ENCODE measurements at places on chromosomes 5 and 9. TPM values are rescaled to one million over a fixed set of nuclear protein-coding genes. Genes with fewer than 3 reads are reported as not detected.

GRCh38 chr5:157132281-157132612 lies 10.4 kb downstream of the MED7 start:
- no peaks in the 10 kb centered on the region for H3K4me1 ChIP-seq
- DNase-seq, result no peak
- no peaks in the 10 kb centered on the region for H3K27me3 ChIP-seq
- H3K27ac ChIP-seq, result no peak overlapping the region

GRCh38 chr5:54803471-54804011 lies 181.9 kb downstream of the ESM1 start:
- H3K4me3 ChIP-seq, result no peak overlapping the region
- H3K27me3 ChIP-seq, result no peaks in the 10 kb centered on the region
- DNase-seq, result no peak
- H3K4me1 ChIP-seq, result peaks cover 9% of the 10 kb centered on the region
- H3K36me3 ChIP-seq, result no peaks in the 10 kb centered on the region

RAB3C gene
- polyA plus RNA-seq, result not detected

DNA sequence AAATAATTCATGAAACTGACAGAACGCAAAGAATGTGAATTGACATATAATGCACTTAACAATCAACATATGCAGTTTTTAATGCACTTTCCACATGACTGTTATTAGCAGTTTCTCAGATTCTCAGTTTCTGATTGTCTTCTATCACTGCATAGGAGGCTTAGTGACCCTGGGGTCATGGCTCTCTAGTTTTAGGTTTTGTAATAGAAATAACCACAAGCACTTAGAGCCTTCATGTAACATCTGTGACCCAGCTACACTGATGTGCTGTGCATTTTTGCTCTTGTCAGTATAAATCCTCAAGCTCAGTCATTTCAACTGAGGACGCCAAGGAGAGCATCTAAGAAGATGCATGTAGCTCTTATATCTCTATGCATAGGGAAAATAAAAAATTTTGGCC lies 163.1 kb upstream of the IZUMO3 start:
- H3K4me3 ChIP-seq, result no peak overlapping the region
- H3K27ac ChIP-seq, result no peak overlapping the region
- no peaks in the 10 kb centered on the region for H3K27me3 ChIP-seq
- no peaks in the 10 kb centered on the region for H3K36me3 ChIP-seq

- peaks cover 16% of the 10 kb centered on the region for H3K4me1 ChIP-seq
- peak; percentile 75 for DNase-seq
- peak overlapping the region; percentile 5 for H3K4me3 ChIP-seq
- no peaks in the 10 kb centered on the region for H3K27me3 ChIP-seq
- H3K36me3 ChIP-seq, result no peaks in the 10 kb centered on the region
- peak overlapping the region; percentile 81 for H3K27ac ChIP-seq
Measured at GRCh38 chr5:112649882-112650281, 87.8 kb upstream of the APC start.

- no peak for DNase-seq
- H3K36me3 ChIP-seq, result no peaks in the 10 kb centered on the region
- H3K27ac ChIP-seq, result no peak overlapping the region
- no peaks in the 10 kb centered on the region for H3K4me1 ChIP-seq
- H3K4me3 ChIP-seq, result no peak overlapping the region
Measured at GRCh38 chr5:110663525-110663924, 62.9 kb downstream of the TMEM232 start.

FIBCD1 gene
- polyA plus RNA-seq, result 0.79 TPM

DNA sequence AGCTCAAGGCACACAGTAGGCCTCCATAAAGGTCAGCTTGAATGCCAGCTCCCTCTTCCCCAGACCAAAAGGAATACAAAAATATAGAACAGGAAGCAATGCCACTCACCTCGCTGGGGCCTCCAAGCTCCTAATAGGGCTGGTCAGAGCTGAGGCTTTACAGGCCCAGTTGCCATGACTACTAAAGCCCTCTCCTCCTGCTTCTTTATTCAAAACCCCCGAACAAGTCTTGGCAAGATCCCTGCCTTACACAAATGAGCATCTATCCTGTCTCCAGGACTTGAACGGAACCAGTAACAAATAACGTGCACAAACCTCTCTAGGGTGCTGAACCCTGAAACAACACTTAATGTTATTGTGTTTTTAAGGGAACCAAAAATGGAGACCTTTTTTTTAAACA lies 136.3 kb downstream of the SIL1 start:
- no peaks in the 10 kb centered on the region for H3K36me3 ChIP-seq
- H3K27me3 ChIP-seq, result no peaks in the 10 kb centered on the region
- DNase-seq, result no peak
- H3K4me3 ChIP-seq, result no peak overlapping the region

Data from keratinocyte (primary cell).